ENCODE measurements at places on chromosomes 16 and 17.

DNA sequence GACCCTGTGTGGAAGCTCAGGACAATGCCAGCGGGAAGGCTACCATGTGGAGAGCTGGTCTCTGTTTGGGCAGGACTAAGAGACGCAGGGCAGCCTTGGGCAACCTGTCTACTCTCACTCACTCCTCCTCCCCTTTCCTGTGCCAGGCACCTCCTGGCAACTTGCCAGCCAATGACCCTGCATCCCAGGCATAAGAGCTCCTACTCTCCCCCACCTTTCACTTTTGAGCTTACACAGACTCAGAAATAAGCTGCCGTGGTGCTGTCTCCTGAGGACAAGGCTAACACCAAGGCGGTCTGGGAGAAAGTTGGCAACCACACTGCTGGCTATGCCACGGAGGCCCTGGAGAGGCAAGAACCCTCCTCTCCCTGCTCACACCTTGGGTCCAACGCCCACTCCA, 2.6 kb downstream of the HBM start:
- no peak for DNase-seq

DNA sequence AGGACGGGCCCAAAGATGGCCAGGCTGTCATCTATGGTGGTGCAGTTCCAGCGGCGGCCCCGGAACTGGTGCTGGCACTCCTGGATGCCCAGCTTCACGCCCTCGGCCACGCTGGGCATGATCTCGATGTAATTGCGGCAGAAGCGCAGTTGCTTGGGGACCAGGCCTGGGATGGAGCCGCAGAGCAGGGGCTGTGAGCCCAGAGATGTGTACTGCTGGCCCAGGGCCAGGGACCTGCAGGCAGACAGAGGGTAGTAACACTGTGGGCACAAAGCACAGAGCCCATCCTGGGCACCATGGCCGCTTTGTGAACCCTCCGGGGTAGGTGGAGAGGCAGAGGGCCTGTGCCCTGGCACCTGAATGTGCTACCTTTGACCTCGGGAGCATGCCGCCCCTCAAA, 44.8 kb downstream of the WNT3 start:
- no peak for DNase-seq

DNA sequence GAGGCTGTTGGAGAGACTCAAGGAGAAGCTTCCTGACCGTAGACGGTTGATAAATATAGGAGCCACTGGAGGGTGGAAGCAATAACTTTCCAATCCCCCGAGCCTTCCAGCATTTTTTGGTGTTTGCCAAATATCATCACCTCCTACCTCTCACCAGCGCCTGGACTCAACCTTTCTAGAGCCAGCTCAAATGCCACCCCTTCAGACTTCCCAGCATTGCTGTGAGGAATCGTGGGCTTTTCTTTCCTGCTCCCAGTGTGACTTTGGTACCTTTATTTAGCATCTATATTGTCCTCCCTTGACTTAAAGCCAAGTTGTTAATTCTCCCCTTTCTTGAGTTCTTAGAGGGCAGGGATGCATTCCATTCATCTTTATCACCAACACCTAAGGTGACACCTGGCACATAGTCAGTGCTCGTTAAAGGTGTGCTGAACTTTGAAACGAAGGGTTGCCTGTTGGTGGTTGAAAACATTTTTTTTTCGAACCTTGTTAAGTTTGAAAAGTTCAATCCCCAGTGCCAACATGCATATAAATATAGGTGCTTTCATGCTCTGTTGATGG, 35.3 kb upstream of the CCR7 start:
- no peak for DNase-seq

GRCh38 chr17:36149296-36149820, 27.1 kb downstream of the TBC1D3B start:
- DNase-seq: no peak

- no peak for DNase-seq
Observed at GRCh38 chr17:50944902-50945720, 79.0 kb upstream of the TOB1 start.

DNA sequence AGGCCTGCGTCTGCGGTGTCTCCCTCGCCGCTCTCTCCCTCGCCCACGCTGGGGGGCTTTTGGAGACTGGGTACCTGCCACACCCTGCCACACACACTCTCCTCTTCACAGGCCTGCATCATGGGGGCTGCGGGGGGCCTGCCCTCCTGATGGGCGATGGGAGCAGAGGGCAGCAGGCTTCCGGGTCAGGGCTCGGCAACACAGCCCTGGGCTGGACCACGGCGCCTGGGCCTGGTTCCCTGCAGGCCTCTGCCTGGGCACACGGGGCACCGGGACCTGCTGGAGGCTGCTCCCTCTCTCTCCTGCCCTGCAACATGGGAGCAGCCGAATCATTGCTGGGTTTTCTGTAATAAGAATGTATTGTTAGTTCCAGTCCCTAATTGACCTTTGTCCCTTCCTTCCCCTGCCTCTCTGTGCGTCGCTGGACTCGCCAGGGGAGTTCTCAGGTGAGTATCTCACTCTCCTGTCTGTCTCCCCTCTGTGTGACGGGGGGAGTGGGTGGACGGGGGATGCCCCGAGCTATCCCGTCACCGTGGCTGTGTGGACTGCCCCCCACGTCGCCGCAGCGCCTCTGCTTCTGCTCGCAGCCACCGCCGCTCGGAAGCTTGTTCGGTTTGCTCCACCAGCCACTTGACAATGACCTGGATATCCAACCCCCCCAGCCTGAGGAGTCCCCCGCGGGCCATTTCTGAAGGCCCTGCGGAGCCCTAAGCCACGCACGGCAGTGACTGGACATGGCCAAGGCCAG, 13.5 kb downstream of the NME3 start:
- no peak for DNase-seq

- DNase-seq: no peak
Observed at GRCh38 chr17:80449194-80449929, 27.0 kb downstream of the NPTX1 start.

DNA sequence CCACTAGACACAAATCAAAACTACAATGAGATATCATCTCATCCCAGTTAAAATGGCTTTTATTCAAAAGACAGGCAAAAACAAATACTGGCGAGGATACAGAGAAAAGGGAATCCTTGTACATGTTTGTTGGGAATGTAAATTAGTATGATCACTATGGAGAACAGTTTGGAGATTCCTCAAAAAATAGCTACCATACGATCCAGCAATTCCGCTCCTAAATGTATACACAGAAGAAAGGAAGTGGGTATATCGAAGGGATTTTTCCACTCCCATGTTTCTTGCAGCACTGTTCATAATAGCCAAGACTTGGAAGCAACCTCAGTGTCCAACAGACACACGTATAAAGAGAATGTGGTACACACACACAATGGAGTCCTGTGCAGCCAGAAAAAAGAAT, 35.3 kb downstream of the KATNIP start:
- DNase-seq: no peak

DNA sequence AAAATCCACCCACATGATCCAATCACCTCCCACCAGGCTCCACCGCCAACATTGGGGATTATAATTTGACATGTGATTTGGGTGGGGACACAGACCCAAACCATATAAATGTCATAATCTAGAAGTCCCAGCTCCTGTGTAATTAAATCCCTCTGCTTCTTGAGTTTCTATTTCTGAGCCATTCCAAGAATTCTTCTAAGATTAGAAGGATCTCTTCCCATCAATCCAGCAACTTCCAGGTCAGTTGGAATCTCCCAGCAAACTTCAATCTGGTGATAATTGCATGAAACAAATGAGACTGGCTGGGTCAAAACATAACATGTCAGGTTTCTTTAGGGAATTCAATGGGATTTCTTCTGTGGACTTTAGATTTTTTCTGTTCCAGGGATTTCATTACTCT, 127.8 kb upstream of the CDH5 start:
- no peak for DNase-seq

GRCh38 chr16:79998143-79998542, 397.6 kb upstream of the MAF start:
- no peak for DNase-seq

- DNase-seq: peak; percentile 58
Observed at GRCh38 chr16:69131167-69131838, 1.1 kb downstream of the CHTF8 start.

DNA sequence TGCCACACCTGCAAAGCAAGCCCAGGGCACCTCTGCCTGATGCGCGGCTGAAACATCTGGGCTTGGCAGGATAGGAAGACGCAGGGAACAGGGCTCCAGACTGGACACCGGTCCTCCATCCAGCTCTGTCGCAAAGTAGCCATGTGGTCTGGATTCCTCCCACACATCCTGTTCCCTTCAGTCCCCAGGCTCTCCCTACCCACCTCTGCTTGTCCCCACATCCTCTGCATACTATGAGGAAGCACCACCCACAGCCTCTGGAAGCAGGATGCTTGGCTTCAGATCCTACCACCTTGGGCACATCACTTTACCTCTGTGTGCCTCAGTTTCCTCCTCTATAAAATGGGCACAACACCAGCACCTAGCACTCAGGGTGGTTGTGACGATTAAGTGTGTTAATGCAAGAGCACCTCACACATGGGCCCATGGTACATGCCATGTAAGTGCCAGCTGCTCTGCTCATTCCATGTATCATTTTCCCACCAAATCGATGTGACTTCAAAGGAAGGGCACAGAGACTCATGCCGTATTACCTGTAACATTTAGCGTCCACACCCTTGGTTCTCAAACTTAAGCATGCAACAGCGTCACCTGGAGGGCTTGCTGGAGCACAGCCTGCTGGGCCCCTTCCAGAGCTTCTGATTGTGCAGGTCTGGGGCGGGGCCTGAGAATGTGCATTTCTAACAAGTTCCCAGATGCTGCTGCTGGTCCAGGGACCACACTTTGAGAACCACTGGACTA, 138.6 kb upstream of the SDK2 start:
- DNase-seq: no peak

DNA sequence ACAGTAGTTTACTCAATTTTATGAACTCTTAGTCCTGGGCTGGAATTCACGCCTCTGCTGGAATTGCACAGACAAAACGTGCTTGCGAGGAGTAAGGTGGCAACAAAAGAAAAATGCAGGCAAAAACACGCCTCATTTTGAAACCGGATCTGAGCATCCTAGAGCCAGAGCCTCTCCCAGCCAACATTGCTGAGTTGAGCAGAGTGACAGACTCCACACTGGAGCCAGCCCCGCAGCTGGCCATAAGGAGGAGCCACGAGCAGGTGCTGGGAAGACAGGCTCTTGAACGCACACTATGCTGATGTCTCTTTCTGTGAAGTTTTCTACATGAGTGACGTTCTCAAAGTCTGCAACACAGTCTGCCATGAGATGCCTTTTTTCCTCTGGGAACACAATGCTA, 14.6 kb upstream of the HSBP1 start:
- DNase-seq: no peak

- no peak for DNase-seq
Observed at GRCh38 chr17:18362698-18363100, 651 bp downstream of the SHMT1 start.

- DNase-seq: no peak
Observed at GRCh38 chr16:27161398-27161797, 41.9 kb upstream of the KDM8 start.
